ENCODE measurements at places on chromosomes 3 and 15.

DNA sequence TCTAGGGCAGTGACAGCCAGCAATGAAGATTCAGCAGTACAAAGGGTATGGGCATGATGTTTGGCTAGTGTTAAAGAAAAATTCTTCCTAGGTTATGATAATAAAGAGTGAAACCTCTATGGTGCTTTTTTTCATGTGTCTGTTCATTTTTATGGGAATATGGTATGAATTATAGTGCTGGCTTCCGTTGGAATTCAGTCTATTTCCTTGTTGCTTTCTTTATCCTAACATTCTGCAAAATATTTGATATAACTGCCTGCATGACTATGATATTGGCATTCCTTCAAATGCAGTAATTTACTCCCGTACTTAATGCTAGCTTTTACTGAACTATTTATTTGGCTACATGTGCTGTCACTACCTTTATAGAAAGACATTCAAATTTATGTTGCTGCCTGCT, 57.6 kb upstream of the ATP11B start:
- no peak for DNase-seq

DNA sequence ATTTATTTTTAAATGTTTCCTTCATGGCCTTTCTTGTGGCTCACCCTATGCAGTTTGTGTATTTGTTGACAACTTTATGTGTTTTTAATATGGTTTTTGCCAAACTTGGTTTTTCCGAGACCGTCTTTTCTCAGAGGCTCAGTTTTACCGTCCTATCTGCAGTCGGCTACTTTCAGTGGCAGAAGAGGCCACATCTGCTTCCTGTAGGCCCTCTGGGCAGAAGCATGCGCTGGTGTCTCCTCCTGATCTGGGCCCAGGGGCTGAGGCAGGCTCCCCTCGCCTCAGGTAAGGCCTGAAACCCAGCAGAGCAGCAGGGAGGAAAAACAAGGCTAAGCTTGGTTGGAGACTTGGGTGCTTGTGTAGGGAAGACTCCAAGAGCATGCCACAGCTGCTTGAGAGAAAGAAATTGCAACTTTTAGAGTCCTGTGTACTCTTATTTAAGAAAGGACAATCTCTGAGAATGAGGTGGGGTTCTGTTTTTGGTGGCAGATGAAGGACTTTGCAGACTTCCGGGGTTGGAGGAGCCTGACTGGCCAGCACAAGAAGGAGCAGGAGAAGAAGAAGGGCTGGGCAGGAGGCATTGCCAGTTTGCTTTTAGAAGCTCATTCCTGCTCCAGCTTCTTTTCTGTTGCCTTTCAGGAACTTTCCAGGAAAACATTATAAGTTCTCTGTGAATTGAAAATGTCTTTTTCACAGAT, at the start of gene TIGIT:
Gene TIGIT, plus strand, starts transcription at position 191 of the 698 bp plus-strand sequence. Its CDS starts 34 bp downstream, at position 225.
- no peak for DNase-seq

- no peak for DNase-seq
Measured at GRCh38 chr3:169562988-169563774, 100.3 kb downstream of the MECOM start.

DNA sequence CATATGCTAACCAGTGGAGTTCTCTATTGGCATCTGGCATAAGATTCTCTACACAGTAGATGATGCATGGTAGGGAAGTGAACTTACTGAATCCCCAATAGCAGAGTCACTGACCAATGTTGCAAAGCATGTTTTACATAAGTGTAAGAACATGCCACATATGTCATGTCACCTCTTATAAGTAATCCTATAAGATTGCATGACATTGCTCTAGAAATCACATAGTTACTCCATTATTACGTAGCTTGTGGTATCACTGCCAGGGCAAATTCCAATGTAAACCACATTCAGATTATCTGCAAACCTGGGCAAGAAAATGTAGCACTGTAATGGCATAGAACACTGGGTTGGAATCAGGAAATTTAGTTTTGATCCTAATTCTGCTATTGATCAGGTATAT, 198.2 kb upstream of the UMPS start:
- DNase-seq: no peak

GRCh38 chr3:194223951-194224350, 88.0 kb downstream of the HES1 start:
- no peak for DNase-seq

DNA sequence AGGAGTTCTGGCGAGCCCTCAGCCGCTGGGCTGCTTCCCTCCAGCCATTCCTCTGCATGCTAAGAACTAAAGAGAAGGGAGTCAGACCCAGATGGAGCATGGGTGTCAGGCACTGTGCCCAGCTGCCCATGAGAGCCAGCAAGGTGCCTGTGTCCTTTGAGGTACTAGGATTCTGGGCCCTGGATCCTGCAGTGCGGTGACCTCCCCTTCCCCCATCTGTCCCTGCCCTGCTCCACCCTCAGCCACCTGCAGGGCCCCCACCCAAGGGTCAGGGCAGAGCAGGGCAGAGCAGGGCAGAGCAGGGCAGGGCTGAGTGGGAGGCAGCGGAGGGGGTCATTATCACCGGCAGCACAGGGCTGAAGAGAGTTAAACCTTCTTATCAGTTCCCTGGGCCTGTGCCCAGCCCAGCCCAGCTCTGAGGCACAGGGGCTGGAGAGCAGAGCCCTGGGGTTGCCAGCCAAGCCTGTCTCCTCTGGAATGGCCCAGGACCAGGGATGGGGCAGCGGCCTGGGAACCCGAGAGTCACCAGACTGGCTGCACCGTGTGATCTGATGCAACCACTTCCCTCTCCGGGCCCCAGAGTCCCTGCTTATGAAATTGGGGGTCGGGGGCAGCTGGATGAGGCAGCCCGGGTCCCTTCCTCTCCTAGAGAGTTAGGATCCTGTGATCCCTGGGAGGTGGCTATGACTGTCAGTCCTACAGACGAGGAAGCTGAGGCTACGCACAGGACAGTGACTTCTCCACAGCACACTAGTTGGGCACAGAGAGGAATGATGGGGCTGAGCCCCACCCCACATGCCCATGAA, 17.3 kb downstream of the ZDHHC19 start:
- no peak for DNase-seq

DNA sequence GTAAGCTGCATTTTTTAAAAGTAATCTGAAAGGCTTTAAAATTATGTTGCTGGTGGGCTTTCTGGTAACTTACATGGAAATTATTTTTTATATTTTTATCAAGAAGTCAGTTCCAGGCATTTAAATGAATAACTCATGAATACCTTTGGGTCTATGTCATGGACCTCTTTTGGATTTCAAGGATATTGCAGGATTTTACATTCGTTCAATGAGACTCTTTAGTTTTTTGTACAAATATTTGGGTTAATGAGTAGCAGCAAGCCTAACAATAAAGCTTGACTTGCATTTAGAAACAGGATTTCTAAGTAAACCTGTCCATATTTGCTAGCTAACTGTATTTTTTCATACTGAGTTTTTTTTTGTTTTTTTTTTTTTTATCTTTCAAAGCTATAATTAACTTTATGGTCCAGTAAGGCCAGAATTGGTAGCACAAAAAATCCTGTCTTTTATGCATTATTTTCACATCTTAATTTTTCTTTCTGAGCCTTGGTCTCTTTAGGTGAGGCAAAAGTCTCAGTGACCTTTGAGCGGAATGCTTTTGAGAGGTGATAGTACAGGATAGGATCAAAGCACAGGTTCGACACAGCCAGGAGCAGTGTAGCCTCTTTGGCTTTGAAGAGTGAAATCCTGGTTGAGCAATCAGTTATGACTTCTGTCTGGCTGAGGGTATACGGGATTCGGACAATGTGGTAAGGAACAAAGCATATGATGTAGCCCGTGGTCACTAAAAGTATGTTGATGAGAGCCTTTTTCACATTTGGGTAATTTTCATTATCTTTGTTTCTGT, 4.8 kb downstream of the GPR171 start:
- no peak for DNase-seq

GRCh38 chr3:179421500-179421899, 29.8 kb downstream of the GNB4 start:
- DNase-seq: no peak

DNA sequence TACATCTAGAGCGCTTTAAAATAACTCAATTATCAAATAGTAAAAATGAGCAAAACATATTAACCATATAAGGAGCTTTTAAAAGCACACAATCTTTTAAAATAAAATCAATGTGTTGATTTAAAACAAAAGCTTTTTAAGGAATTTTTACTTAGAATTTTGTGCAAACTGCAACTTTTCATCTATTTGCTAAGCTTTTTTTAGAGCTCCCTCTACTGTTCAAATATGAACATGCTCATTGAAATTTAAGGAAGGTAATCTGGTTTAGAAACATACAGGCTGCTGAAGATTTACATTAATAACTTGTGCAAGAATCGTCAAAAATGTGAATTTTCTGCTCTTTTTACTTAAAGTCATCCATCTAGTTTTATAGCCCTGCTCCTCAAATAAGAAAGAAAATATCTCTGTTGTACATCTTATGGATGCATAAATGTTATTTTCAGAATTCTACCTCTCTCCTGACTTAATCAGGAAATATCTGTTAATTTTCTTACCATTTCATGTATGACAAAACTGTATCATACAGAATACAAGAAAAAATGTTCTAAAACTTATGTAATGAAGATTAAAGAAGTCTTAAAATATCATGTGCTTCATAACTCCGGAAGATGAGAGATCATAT, 469.4 kb upstream of the ROBO2 start:
- peak; percentile 4 for DNase-seq

DNA sequence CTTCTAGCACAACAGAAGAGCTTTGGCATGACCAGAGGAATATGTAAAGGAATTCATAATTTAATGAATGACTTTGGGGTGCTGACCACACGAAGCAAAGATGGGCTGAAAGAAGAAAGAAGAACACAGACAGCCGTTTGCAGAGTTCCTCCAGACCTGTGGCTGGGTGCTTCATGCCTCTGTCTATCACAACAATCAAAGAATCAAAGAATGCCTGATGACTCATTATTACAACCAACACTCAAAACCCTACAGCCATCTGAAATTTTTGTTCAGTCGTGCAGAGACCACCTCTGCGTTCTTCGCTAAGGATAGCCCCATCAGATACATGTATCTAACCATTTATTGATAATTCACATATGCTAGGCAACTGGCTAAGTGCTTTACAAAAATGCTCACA, 129.0 kb upstream of the PRICKLE2 start:
- no peak for DNase-seq

- DNase-seq: no peak
Measured at GRCh38 chr3:182760576-182761164, 32.6 kb upstream of the ATP11B start.

- no peak for DNase-seq
Measured at GRCh38 chr3:39752019-39752637, 57.3 kb upstream of the MYRIP start.

- no peak for DNase-seq
Measured at GRCh38 chr3:129087138-129087702, 26.6 kb downstream of the GP9 start.

DNA sequence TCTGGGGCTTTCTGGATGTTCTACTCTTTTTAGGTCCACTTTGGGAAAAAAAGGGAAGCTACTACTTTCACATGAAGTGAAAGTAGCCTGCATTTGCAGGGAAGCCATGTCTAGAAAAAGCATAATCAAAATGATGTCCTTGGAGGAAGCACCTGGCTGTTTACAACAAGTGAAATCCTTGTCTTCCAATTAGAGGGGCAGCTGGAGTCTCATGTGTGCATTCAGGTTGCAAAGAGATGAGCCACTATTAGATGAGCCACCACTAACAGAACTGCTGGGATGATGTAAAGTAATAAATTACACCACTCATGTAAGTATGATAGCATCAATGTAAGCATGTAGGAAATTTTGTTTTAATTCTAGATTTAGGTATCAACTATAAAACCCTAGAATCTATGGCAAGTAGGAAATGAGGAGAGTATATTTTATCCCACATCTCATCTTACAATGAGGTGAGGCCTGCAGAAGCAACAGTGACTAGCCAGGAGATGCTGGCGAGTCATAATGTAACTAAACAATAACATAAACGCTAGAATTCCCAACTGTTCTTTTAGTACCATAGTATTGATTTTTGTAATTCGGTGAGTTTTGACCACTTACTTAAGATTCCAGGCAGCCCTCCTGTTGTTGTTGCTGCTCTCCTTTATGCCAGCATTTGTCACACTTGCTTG, 75.9 kb downstream of the TMEM108 start:
- DNase-seq: no peak

DNA sequence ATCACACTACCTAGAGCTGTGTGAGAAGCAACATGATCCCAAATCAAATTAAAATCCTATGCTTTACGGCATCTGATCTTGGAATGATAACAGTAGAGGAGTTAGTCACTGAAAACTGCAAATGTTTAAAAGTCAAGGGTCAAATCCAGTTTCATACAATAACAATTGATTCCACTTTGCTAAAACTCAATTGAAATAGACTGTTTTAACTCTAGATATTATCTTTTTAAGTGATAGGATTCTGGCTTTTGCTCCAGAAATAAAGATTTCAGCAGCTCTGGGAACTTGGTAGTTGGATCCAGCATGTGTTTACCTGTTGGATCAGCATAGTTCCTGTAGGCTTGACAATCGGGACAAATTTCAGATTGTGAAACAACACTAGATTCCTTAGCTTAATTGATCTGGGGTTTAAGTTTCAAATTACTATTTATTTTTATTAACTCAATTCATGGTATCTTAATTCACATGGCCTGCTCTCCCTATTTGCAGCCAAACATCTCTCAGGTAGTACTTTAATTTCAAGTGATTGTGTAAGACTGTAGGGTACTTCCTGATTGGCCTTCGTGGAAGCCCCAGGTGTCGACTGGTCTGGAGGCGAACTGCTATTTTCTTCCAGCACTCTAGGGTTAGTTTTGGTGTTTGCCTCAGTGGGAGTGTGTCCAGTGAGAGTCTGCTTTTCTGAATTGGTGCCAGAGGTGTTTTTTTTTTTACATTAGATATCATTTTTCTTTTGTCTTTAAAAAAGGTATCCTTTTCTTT, 16.6 kb downstream of the NFKBIZ start:
- no peak for DNase-seq

- no peak for DNase-seq
Measured at GRCh38 chr3:5227812-5228211, 40.3 kb downstream of the EDEM1 start.

GRCh38 chr15:69082554-69082953, 68.1 kb downstream of the NOX5 start:
- DNase-seq: no peak

DNA sequence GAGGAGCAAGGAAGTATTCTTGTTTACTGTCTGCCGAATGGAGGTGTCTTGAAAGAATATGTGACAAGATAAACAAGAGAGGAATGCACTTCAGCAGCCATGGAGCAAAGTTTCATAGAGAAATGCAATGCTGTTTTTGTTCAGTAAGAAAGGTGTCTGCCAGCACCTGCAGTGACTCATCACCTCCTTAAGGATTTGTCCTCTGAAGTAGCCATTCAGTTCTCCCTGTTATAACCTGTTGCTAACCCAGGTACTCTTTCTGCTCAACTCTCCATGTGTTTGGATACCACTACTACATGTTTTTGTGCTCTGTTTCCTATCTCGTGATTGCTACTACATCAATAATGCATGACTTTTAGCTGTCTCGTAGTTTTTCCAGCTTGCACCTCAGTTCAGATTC, 328.9 kb downstream of the CHL1 start:
- DNase-seq: no peak

GRCh38 chr3:115363071-115363470, 216.0 kb upstream of the ZBTB20 start:
- DNase-seq: no peak

- peak; percentile 48 for DNase-seq
Measured at GRCh38 chr3:107271787-107272387, 105.4 kb upstream of the CCDC54 start.
